ENCODE measurements at places on chromosomes 12 and 14.
A peak's percentile ranks its signal among the peaks of the same experiment; 100 is the strongest.

- no peak for DNase-seq
Observed at GRCh38 chr12:52925717-52926595, 21.1 kb upstream of the KRT8 start.

DNA sequence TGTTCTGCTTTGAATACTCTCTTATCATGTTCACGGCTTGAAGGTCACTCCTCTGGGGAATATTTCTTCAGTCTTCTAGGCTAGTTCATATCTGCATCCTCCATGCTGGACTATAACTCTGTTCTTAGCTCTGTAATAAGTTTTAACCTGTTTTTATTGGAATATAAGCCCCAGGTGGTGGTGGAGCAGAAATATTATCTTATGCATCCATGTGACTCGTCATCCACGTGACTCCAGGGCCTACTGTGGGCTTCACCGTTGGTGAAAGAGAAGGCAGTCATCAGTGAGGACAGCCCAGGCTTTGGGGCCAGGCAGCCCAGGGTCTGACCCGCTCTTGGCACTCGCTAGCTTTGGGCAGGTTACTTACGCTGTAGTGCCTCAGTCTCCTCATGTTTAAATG is 87.1 kb downstream of the ETNK1 start:
- DNase-seq: no peak

- DNase-seq: peak; percentile 40
Observed at GRCh38 chr12:57935331-57935730, 6.0 kb upstream of the ATP23 start.

DNA sequence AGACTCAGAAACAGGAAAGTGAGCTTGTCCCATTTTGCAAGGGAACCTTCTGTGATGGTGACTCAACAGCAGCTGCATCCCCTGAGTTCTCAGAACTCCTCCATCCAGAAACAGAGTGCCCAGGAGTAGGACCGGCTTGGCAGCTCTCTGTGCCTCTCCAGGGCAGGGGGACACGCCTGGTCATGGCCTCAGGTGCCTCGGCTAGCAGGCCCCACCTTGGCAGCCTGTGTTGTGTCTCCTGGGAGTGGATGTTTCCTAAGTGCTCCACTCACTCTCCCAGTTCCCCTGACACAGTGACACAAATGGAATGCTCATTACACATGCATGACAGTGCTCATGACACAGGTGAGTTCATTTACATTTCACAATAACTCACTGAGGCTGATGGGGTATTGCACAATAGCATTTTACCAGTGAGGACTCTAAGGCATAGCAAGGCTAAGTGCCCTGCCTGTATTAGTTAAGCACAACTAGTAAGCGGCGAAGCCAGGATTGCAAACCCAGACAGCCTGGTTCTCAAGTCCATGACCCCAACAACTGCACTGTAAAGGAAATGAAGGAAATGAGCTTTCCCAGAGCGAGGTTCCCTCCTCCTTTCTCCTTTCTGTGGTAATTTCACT is 47.4 kb downstream of the CALM1 start:
- DNase-seq: no peak

DNA sequence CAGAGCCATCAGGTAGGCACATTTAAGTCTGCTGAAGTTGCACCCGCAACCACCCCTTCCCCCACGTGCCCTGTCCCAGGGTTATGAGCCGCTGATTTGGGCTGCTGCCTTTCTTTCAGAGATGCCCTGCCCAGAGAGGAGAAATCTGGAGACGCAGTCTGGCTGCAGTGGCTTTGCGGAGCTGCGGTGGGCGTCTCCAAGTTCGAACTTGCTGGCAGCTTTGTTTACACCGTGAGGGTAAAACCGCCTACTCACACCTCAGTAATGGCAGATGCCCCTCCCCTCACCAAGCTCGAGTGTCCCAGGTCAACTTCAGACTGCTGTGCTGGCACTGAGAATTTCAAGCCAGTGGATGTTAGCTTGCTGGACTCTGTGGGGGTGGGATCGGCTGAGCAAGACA is 14.7 kb downstream of the PTCSC3 start:
- no peak for DNase-seq

DNA sequence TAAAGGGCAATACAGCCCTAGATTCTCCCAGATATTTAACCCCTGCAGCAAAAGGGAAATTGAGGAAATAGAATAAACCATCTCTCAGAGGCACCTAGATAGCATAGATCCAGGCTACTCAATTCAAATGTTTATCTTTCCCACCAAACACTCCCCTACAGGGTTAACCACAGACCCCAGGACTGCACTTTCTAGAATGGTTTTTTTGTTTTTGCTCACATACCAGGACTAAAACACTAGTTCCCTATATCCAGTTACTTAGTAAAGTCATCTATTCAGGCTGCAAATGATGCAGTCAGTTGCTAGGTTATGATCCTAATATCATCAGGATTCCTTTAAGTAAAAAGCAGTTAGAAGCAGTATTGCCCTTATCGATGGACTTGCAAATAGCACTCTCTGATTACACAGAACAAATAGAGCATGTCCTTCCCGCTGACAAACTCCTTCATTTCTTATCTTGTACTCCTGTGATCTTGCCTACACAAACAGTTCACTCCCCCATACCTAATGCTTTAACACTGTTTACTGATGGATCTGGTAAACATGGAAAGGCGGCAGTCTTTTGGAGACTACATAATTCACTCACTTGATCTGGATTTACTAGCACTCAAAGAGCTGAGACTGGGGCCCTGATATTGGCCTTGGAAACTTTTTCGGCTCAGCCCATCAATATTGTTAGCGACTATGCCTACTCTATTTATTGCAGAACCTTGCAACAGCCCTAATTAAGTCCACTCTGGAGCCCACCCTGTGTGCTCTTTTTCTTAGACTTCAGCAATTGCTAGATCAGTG is 257.2 kb upstream of the DIO2 start:
- DNase-seq: no peak

DNA sequence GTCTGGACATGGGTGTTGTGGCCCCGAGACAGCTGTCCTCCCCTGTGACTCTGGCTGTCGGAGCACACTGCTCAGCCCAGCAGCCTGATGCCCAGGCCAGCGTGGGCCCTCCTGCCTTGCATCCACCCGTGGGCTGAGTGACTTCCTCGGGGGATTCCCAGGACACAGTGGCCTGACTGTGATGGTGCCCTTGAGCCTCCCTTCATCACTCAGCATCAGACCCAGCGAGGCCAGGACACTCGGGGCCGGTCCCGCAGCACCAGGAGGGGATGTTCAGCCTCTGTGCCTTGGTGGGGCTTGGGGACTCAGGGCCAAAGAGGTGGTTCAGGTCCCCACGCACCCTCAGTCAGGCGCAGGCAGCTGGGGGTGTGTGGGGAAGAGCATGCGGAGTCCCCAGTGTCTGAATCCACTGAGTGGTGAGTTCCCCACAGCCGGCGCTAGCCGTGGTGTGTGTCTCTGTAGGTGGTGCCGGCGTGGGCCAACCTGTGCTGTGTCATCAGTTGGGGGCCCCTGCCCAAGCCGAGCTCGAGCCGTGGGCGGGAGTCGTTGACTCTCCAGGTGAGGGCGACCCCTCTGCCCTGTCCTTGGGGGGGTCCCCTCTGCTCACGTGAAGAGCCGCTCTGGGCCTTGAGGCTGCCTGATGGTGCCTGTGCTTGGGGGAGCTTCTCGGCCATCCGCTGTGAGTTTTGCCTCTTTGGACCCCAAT is 185.8 kb downstream of the ADGRD1 start:
- DNase-seq: no peak

DNA sequence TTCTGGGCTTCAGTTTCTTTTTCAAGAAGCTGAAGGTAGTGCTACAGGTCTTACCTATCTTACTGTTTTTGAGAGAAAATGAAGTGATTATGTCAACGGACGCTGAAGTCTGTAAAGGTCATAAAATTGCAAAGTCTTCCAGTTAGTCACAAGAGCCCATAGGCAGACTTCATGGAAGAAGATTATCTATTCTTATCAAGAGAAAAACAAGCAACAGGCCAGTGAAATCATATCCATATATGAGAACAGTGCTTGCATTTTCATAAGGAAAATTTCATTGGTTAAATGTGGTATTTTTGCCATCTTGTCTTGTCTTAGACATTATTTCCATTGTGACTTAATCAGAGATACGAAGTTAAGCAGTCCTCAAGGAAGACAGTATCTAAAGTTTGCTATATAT is 412.7 kb upstream of the SEL1L start:
- DNase-seq: no peak

GRCh38 chr12:90152897-90153624 is 444.4 kb upstream of the ATP2B1 start:
- no peak for DNase-seq

DNA sequence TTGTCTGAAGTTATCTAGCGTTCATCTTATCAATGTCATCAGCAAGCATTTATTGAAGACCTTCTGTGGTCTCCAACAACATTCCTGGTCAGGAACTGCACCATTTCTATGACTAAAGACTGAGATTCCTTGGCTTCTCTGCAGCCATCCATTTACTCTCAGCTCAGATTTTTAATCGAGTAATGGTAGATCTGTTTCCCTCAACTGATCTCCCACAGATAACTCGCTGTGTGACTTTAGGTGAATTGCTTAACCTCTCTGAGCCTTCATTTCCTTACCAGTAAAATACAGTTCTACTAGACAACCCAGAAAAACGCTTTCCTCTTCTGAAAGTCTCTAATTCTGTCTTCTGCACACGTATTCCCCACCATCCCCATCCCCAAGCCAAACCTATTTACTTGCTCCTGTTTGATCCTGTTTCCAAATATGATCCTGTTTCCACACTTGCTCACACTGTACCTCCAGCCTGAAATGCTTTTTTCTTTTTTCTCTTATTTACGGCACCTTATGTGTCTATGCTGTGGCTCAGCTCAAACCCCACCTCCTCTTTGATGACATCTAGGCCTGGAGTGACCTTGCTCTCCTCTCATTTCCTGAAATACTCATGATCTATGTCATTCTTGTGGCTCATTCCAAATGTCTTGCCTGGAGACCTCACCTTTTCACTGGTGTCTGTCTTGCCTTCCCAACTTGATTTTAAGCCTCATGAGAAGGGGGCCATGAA is 21.8 kb downstream of the PLXNC1 start:
- no peak for DNase-seq

GRCh38 chr12:14284184-14284722 is 81.2 kb upstream of the ATF7IP start:
- DNase-seq: no peak

GRCh38 chr12:6508087-6508486 is 14.2 kb downstream of the NCAPD2 start:
- no peak for DNase-seq

DNA sequence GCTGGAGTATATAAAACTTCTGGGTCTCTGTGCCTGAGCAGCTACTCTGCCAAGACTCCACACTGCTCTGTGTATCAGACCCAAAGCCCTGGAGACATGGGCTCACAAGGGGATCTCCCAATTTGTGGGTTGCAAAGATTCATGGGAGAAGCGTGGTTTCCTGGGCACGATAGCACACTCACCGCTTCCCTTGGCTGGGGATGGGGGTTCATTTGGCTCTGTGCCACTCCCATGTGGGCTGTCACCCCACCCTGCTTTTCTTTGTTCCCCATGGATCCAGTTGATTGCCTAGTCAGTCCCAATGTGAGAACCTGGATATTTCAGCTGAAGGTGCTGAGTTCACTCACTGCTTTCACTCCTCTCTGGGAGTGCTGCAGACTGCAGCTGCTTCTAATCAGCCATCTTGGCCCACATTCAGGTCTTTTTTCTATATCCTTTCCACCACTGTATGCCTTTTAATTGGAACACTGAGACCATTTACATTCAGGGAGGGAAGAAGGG is 40.0 kb upstream of the PCNX4 start:
- no peak for DNase-seq

GRCh38 chr14:65618996-65619395 is 206.5 kb downstream of the FUT8 start:
- no peak for DNase-seq

Data from hematopoietic multipotent progenitor cell treated with erythropoietin and hydrocortisone succinate and interleukin-3 and kit ligand, for 6 days (in vitro differentiated cells).